Omental fat pad (tissue), 4 donors: ENCODE measurements at places on chromosomes 2 and 18. TPM values are rescaled to one million over a fixed set of nuclear protein-coding genes. Genes with fewer than 3 reads are reported as not detected.

DNA sequence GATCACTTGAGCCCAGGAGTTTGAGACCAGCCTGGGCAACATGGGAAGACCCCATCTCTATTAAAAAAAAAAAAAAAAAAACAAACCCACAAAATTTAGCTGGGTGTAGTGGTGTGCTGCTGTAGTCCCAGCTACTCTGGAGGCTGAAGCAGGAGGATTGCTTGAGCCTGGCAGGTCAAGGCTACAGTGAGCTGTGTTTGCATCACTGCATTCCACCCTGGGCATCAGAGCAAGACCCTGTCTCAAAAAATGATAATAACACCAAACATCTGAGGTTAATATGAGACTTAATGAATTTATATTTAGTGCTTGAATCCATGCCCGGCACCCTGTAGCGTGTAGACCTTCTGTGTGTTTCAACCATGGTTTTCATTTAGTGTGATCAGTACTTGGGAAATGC lies 22.8 kb downstream of the CABLES1 start:
- no peak for DNase-seq

- DNase-seq, result no peak
These were observed 92.5 kb downstream of the FHOD3 start for GRCh38 chr18:36389811-36390581.

Gene MOB4
- total RNA-seq, result 20.3 TPM

DNA sequence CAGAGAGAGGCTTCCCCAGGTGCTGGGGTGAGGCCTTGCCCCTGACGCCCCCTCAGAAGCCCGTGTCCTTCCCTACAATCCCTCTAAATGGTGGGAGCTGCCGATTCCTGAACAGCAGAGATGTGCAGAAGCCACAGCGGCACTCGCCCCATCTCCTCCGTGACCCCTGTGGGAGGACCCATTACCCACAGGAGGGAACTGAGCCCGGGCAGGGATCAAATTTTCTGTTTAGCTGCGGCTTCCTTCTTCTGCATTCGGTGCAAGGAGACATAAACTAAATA lies 181.2 kb upstream of the RAB6C start:
- DNase-seq, result no peak

Gene HAAO
- total RNA-seq, result 3.1 TPM

- DNase-seq, result no peak
These were observed 81.3 kb downstream of the NFATC1 start for GRCh38 chr18:79476918-79477571.

GRCh38 chr2:201984800-201985525 lies 48.7 kb upstream of the FZD7 start:
- no peak for DNase-seq

GRCh38 chr2:202545523-202545922 lies 89.2 kb upstream of the FAM117B start:
- no peak for DNase-seq

DNA sequence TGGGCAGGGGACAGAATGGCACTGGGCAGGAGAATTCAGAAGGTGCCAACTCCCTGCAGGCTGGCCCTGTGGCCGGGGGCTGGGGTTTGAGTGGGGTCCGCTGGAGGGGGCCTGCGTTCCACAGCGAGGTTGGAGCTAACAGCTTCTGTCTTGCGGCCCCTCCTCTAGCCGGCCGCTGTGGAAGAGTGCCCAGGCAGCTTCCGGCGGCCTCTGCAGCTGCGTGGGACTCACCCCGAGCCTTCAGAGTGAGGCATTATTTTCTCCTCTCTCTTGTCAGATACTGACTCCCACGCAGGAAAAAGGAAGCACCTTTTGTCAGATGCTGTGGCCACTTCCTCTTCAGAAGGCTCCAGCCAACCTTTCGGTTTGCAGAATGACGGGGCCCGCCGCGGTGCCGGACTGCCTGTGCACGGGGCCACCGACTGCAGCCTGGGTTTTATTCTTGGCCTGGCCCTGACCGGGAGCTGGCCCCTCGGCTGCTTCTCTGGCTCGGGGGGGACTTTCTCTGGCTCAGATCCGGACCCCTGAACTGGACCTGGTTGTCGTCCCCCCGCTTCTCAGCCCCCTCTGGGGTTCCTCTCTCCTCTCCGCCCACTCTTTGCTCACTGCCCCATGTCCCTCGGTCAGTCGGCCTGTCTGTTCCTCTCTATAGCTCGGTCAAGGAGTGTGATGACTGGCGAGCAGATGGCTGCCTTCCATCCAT lies 40.1 kb downstream of the ARHGAP25 start:
- no peak for DNase-seq

- DNase-seq, result no peak
These were observed 5.9 kb downstream of the NRXN1 start for GRCh38 chr2:51025906-51026555.

GRCh38 chr2:8320311-8321066 lies 361.4 kb upstream of the ID2 start:
- DNase-seq, result no peak

DNA sequence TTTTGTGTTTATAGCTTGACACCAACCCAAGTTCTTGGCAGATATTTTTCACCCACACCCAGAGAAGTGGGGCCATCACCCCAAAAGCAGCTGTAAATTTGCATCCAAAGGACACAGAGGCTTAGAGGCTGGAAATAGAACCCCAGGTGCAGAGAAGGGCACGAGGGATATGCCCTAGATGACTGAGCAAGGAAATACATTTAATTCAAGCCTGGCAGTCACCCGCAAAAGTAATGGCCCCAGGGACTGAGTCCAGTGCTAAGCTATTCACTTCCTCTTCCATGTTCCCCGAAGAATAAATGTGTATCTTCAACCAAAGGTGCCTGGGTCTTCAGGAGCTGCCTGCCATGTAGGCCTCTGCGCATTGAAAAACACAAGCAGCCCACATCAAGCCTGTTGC lies 14.0 kb upstream of the REG3G start:
- no peak for DNase-seq

- DNase-seq, result no peak
These were observed 236.3 kb upstream of the ID2 start for GRCh38 chr2:8445580-8445979.

DNA sequence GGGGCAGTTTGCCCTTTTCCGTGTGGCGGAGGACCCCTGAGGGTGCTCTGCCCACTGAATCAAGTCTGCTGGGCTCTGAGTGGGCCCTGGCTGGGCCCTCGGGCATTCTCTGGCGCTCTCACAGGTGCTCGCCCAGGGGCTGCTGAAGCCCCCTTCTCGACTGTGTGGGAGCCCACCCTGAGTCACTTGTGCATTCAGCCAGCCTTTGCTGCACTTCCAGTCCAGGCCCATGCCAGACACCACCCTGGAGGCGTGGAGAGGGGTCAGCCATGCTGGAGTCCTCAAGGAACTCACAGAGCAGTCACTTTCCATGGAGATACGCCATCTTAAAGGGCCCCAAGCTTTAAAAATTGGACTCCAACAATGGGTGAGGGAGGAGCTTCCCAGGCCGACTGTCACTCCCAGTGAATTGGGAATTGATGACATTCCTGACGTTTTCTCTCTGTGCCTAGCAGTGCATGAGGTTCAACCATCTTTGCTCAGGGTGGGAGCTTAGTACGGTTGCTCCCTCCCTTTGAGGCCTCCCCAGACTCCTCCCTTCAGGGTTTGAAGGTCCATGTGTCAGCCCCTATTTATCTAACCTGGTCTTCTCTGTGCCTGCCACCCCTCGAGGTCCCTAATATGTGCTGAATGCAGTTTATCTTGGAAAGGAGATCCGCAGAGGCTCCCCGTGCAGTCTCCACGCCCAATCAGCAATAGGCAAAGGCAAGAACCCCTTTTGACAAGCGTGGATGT lies 71.8 kb upstream of the HS6ST1 start:
- no peak for DNase-seq

- DNase-seq, result no peak
These were observed 10.4 kb downstream of the TMEM87B start for GRCh38 chr2:112065486-112065885.

DNA sequence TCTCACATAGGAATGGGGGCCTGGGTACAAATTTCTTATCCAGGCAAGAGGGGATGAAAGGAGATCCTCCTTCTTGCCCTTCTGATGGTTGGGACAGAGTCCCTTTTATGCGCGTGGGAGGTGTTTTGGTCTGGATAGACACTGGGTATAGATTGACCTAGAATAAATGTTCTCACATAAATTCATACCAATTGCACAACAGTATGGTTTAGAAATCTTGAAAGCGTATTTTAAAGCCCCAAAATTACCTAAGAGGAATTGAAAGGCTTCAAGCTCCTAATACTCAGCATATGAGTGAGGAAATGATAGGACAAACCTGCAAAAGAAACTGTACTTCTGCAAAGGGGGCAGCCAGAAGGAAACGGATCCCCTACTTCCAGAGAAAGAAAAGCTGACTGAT lies 2.6 kb upstream of the BCL2 start:
- no peak for DNase-seq

GRCh38 chr2:155223781-155224406 lies 525.4 kb downstream of the KCNJ3 start:
- DNase-seq, result no peak

Gene GREB1L
- total RNA-seq, result 21.0 TPM

Gene CABYR
- 2.5 TPM for total RNA-seq

DNA sequence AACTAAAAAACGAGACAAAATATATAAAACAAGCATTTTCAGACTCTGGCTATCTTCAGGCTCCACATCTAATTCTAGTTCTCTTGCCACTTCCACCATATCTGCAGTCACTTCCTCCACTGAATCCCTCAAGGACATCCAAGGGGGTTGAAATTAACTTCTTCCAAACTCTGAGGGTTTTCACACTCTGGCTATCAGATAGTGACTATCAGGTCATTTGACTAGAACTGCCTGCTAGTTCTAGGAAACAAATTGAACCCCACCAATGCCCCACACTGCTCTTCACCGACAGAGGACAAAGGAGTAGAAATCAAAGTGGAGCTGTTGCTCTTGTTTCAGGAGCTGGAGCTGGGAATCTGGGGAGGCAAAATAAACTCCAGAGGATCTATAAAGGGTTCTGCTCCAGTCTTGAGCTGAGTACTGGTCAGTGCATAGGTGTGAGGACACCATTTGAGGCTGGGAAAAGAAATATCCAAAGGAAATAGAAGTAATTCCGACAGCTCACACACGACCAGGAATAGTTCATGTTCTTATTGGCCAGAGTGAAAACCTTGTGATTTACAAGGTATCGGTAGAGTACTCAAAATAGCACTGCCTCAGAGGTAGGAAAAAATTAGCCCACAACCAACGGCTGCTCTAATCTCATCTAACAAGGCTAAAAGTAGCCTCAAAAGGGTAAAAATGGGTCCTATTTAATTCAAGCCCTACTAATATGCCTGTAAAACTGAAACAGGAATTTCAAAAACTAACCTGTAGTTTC lies 71.3 kb downstream of the SMC6 start:
- DNase-seq, result no peak

Gene CFAP221
- 1.2 TPM for total RNA-seq

Gene DSG1
- not detected for total RNA-seq

- no peak for DNase-seq
These were observed 9.0 kb downstream of the ZNF516 start for GRCh38 chr18:76486038-76486437.

DNA sequence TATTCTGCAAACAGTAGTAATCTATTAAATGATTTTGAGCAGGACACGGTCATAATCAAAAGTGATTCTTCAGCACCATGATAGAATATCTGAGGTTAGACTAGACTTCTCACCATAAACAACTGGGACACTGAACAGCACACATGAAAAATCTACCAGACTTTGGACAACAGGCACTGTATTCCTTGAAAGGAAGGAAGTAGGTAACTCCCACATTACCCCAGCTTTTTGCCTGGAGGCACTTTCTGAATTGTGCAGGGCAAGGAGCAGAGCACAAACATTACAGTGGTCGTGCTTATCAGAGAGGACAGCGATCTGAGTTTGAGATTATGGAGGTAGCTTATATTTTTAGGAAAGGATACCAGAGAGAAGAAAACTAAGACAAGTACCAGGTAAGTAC lies 25.3 kb upstream of the IL1RL1 start:
- no peak for DNase-seq

- no peak for DNase-seq
These were observed 355.0 kb downstream of the SS18 start for GRCh38 chr18:25735459-25735858.

GRCh38 chr2:76895469-76895868 lies 626.7 kb downstream of the LRRTM4 start:
- no peak for DNase-seq

Gene KLHL29
- total RNA-seq, result 7.6 TPM

Gene CPS1
- 3.0 TPM for total RNA-seq

Gene CTIF
- total RNA-seq, result 57.5 TPM

GRCh38 chr2:47815764-47816163 lies 32.8 kb downstream of the MSH6 start:
- DNase-seq, result no peak

Gene RAPGEF4
- total RNA-seq, result 25.6 TPM

Gene TAF4B
- 7.4 TPM for total RNA-seq

Gene LHCGR
- 1.2 TPM for total RNA-seq

GRCh38 chr2:3644891-3645605 lies 13.0 kb upstream of the ALLC start:
- no peak for DNase-seq
